Mesenteric fat pad (tissue), 1 donor: ENCODE measurements at places on chromosomes 13 and 19. TPM values are rescaled to one million over a fixed set of nuclear protein-coding genes. Genes with fewer than 3 reads are reported as not detected.

DNA sequence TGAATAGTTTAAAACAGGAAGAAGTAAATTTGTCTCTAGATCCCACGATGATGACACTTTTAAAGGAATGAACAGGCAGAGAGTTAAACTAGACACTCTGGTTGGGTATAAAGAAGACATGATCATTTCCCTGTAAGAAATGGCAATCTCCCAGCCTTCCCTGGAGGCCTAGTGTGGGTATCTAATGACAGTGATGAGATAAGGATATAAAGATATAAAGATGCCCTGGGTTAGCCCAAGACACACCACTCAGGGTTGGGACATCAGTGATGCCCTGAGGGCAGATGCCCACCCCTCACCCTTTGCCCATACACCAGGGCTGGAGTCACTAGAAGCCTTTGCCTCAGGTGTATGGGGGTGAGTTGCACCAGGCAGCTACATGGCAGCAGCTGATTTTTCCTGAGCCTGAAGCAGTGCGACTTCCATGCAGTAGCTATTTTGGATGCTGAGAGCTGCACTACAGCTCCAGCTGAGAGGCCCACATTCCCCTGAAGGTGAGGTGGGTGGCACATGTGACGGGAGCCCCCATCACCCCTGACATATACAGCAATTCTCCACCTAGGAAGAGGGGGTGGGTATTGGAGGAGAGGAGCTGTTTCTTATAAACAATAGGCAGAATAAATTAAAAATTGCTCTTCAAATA is 177.5 kb downstream of the NDFIP2 start:
- no peak for DNase-seq

GRCh38 chr13:103965506-103966243 is 899.5 kb upstream of the SLC10A2 start:
- DNase-seq: no peak

DNA sequence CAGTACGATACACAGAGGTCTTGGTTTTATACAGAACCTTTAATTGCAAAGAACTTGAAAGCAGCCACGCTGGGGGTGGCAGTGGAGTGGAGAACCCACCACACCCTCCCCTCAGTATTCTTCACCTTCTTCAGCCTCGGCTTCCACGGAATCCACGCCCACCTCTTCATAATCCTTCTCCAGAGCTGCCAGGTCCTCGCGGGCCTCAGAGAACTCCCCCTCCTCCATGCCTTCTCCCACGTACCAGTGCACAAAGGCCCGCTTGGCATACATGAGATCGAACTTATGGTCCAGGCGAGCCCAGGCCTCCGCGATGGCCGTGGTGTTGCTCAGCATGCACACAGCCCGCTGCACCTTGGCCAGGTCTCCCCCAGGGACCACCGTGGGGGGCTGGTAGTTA is 7.9 kb downstream of the TUBA3C start:
- DNase-seq: no peak

DNA sequence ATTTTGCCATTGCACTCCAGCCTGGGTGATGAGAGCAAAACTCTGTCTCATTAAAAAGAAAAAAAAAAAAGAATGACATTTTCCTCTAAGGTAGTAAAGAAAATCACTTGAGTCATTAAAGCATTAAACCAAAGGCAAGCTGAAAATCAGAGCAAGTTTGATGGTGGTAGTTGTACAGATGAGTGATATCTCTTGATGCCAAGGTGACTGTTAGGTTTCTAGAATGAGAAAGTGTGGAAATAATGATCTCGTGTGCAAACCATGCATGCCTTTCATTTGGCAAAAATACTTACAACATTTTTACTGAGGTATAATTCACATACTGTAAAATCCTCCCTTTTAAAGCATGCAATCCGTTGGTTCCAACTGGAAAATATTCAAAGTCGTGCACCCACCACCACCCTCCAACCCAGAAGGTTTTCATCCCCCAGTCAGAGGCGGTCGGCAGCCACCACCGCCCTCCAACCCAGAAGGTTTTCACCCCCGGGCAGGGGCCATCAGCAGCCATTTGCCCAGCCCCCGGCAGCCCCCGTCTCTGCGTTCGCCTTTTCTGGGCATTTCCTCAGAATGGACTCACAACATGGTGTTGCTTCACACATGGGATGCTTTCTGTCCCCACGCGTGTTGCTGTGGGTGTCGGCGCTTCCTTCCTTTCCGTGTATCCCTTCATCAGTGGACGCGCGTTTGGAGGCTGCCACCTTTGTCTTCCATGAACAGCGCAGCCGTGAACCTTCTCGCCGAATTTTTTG is 90.2 kb downstream of the ATP11A start:
- DNase-seq: peak; percentile 57

ZNF85 gene
- total RNA-seq: 2.8 TPM

CLDND2 gene
- total RNA-seq: 4.4 TPM

BRCA2 gene
- total RNA-seq: 1.9 TPM

STOML3 gene
- not detected for total RNA-seq
